T-helper 9 cell (primary cell): ENCODE measurements at places on chromosomes 7 and 10.

- DNase-seq, result no peak
Measured at GRCh38 chr10:100737355-100738054, 7.9 kb upstream of the PAX2 start.

GRCh38 chr7:16813232-16813616, 8.4 kb upstream of the AGR2 start:
- no peak for DNase-seq

GRCh38 chr10:17742918-17743317, 9.1 kb upstream of the TMEM236 start:
- peak; percentile 65 for DNase-seq

DNA sequence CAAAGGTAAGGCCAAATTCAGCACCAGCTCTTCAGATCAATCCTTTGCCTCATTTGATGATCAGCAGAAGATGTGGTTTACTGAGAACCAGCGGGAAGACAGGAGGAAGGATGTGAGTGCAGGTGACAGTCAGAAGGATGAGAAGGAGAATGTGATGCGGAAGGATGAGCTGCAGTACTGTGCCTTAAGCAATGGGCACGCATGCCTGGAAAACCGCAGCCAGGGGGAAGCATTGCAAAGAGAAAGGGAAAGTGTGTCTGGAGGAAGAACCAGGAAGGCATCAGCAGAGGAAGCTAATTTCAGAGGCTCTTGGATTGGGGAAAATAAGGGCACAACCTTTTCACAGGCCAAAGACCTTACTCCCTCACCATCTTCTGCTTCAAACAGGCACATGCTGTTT, 25.7 kb downstream of the C10orf71 start:
- DNase-seq, result no peak

- no peak for DNase-seq
Measured at GRCh38 chr7:99562832-99563231, 4.4 kb downstream of the ZNF655 start.

- no peak for DNase-seq
Measured at GRCh38 chr10:129560361-129560760, 93.3 kb downstream of the MGMT start.

GRCh38 chr10:75723319-75723980, 292.0 kb downstream of the LRMDA start:
- DNase-seq, result no peak

- DNase-seq, result no peak
Measured at GRCh38 chr7:91085175-91085574, 179.1 kb upstream of the FZD1 start.

DNA sequence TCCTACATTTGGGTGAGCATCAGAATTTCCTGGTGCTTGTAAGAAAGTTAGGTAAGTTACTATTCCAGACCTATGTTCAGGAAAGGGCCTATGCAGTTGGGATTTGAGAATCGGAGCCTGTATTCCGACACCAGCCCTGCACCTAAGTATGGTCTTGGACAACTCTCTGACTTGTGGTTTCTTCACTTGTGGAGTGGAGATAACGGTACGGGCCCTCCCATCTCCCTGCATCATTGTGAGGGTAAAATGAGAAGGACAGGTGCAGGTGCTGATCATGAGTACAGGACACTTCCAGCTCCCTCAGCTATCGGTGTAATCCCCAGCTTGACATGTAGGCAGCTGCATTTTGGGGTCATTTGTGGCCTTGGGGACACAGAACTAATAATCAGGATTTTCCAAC, 138.3 kb upstream of the NAMPT start:
- no peak for DNase-seq

GRCh38 chr7:133978502-133979295, 148.4 kb upstream of the LRGUK start:
- no peak for DNase-seq

- no peak for DNase-seq
Measured at GRCh38 chr10:30503700-30504266, 69.8 kb downstream of the MAP3K8 start.

DNA sequence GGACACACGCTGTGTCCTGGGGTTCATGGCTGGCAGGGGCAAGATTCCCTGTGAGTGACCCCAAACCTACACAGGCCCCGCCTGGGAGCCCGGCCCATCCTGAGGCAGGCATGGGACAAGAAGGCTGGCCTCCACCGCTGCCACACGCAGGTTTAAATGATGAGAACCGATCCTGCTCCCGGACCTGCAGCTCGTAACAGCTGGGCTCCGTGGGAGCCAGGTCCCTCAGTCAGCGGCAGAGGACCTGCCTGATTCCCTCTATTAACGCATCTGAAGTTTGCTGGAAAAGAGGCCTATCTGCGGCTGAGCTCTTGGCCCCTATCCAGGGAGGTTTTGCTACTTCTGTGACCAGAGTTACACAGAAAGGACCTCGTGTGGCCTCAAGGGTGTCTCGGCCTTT, 112.3 kb downstream of the VIPR2 start:
- no peak for DNase-seq

DNA sequence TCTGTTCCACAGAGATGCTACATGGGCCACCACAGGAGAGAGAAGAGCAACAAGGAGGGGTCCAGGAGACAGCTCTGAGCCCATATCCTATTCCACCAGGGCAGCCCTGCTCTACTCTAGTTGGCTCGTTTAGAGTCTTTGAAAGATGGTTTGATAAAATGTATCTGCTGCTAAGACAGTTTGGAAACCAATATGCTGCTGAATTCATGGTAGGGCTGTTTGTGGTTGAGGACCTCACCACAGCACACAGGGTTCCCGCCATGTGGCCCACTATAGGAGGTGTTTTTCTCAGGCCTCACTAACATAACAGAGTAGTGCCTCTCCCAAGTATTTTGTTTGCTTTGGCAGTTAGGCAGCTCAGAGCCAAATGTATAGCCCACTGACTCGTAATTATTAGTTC, 35.8 kb upstream of the ZC3HAV1L start:
- no peak for DNase-seq

GRCh38 chr7:34131371-34131770, 226.0 kb downstream of the BMPER start:
- DNase-seq, result no peak

GRCh38 chr7:6448943-6449543, 1.3 kb upstream of the DAGLB start:
- no peak for DNase-seq

DNA sequence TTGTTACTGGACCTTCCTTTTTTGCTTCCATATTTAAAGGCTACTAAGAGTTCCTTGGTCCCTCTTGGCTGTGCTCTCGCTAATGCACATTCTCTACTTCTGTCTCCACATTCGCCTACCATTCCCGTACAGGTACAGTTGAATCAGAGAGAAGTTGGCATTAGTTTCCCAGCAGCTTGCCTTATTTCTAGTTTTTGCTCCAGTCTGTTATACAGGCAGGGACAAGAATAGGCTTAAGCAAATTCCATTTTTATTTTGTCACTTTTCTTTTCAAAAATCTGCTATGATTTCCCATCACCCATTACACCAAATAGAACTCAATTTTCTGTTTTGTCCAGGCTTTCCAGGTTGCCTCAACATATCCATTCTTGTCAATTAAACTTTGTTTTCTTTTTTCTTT, 29.9 kb downstream of the DYNC1I1 start:
- DNase-seq, result no peak

- no peak for DNase-seq
Measured at GRCh38 chr7:147771344-147771743, 819.2 kb upstream of the C7orf33 start.

DNA sequence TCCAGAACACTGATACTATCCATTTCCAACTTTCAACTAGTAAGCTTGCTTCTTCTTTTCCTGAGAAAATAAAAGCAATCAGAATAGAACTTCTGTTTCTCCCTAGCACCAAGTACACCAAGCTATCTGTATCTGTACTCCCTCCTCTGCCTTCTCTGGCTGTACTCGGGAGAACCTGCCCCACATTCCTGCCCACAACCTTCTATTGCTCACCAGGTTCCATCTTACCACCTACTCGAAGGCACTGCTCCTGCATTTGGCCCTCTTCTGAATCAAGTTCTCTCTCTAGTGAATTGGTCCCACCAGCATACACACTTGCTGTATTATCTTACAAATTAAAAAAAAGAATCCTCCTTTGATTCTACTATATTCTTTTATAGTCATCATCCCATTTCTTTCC, 169.6 kb upstream of the PTN start:
- DNase-seq, result no peak

DNA sequence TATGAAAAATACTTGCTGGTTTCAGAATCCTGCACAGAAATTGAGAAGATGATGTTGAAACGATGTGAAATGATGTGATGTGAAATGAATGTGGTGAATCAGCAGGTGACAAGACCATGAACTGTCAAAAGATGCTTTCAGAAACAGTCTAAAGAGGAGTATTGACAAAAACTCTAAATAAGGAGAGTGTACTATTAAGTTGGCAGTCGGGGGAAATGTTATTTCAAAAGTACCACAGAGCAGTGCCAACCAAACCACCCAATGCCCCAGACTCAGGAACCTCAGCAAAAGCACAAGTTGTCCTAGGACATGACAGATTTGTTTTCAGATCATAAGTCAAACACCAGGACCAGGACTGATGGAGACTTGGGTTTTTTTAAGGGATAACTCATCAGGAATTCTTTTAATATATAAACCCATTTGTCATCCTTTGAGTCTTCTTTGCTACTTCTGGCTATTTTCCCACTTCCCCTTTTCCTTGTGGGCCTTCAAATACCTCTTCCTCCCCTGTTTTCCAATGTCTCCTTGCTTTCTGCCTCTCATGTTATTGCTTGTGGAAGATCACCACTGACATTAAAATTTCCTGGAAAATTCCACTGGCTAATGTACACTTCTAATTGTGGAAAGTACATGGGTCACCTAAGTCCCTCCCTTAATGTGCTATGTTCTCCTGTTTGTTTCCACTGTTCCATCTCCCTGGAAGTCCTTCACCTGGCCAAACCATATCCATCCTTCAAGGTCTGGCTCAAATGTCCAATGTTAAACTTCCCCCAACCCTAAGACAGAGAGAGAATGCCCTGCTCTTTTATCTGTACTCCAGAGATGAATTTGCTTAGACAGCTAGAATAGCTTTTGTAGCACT, 10.2 kb upstream of the PPP1R3C start:
- DNase-seq, result no peak

- DNase-seq, result no peak
Measured at GRCh38 chr7:30804078-30804661, 33.0 kb downstream of the MINDY4 start.

- DNase-seq, result no peak
Measured at GRCh38 chr7:83036721-83037380, 125.8 kb downstream of the PCLO start.

- no peak for DNase-seq
Measured at GRCh38 chr10:8056378-8056777, 1.9 kb downstream of the GATA3 start.

GRCh38 chr7:35729061-35729783, 34.3 kb upstream of the HERPUD2 start:
- DNase-seq, result peak; percentile 15

GRCh38 chr10:14550471-14550981, 219.8 kb upstream of the FRMD4A start:
- DNase-seq, result no peak

DNA sequence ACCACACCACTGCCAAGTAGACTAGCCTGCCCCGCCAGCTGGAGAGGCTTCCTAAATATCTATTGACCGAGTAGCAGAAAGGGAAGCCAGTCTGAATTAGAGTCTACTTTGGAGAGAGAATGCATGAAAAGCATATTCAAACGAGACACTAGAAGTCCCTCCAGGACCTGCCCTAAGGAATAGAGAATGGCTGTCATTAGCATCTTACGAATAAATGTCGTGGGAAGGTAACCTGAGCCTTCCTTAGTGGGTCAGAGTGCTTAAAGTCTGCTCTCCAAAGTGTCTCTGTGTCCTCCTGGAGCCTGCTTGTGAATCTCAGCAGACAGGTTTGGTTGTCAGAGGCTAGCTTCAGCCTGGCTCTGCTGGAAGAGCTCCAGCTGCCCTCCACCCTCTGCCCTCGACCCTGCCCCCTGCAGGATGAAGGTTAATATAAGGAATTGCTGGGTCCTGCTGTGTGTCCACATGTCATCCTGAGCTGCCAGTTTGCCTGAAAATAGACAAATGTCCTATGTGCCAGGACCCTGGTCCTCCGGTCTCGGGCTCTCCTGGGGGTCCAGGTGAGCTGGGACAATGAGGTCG, 33.4 kb downstream of the FAM241B start:
- DNase-seq, result no peak

DNA sequence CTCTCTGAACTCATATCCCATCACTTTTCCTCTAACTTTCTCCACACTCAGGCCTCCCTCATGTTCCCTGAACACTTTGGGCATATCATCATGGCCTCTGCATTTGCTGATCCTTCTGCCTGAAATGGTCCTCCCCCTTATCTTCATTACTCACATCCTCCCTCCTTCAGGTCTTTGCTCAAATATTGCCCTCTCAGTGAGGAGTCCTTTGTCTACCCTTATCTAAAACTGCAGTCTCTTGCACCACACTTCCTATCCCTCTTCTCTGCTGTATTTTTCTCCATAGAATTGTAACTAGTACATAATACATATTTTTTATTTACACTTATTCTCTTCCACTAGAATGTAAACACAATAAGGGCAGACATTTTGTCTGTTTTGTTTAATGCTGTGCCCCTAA, 41.7 kb downstream of the DNAJC1 start:
- no peak for DNase-seq

GRCh38 chr7:141114029-141114664, 40.3 kb downstream of the TMEM178B start:
- DNase-seq, result no peak

DNA sequence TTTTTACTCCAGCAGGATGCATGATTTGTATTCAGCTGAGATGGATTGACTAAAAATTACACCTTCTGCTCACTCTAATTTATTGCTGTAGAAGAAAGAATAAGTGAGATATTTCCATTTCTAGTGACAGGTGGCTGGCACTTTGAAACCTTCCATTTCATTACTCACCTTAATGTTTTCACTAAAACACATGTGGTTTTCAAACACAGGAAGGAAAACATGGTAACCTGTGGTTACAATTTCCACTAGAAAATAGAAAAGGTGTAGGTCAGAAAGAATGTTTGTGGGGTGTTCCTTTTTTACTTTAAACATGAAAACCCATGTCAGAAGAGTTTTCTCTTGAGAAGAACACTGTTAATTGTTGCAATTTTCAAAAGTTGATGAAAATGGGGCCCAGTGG, 12.0 kb upstream of the PRKCQ start:
- no peak for DNase-seq

- no peak for DNase-seq
Measured at GRCh38 chr7:117088623-117089194, 135.4 kb downstream of the ST7 start.

GRCh38 chr7:123022576-123022975, 27.1 kb upstream of the TAS2R16 start:
- no peak for DNase-seq

GRCh38 chr10:52455098-52455497, 141.0 kb downstream of the DKK1 start:
- DNase-seq, result no peak
